ENCODE measurements at places on chromosomes 12 and 14. TPM values are rescaled to one million over a fixed set of nuclear protein-coding genes. Genes with fewer than 3 reads are reported as not detected.
A peak's percentile ranks its signal among the peaks of the same experiment; 100 is the strongest.

DHRS2 gene
- 10.0 TPM for total RNA-seq

GRCh38 chr12:15200641-15201040 is 20.6 kb downstream of the RERG start:
- no peaks in the 10 kb centered on the region for H3K36me3 ChIP-seq
- no peaks in the 10 kb centered on the region for H3K27me3 ChIP-seq
- H3K27ac ChIP-seq = no peak overlapping the region
- no peaks in the 10 kb centered on the region for H3K4me1 ChIP-seq
- DNase-seq = no peak

- H3K36me3 ChIP-seq = peaks cover 17% of the 10 kb centered on the region
- H3K27ac ChIP-seq = no peak overlapping the region
- H3K27me3 ChIP-seq = no peaks in the 10 kb centered on the region
- DNase-seq = no peak
- peaks cover 30% of the 10 kb centered on the region for H3K4me1 ChIP-seq
These were observed 15.8 kb downstream of the TEP1 start for GRCh38 chr14:20397511-20397910.

- no peaks in the 10 kb centered on the region for H3K27me3 ChIP-seq
- peaks cover 10% of the 10 kb centered on the region for H3K36me3 ChIP-seq
- H3K4me3 ChIP-seq = no peak overlapping the region
- H3K27ac ChIP-seq = no peak overlapping the region
- H3K4me1 ChIP-seq = peaks cover 10% of the 10 kb centered on the region
- peak; percentile 15 for DNase-seq
These were observed 26.8 kb downstream of the AMN1 start for GRCh38 chr12:31702047-31702446.

FAM186B gene
- 0.42 TPM for total RNA-seq

- DNase-seq = no peak
- no peak overlapping the region for H3K27ac ChIP-seq
- H3K4me1 ChIP-seq = no peaks in the 10 kb centered on the region
- H3K27me3 ChIP-seq = no peaks in the 10 kb centered on the region
- no peak overlapping the region for H3K4me3 ChIP-seq
These were observed 4.5 kb downstream of the GYS2 start for GRCh38 chr12:21600196-21600595.

RD3L gene
- not detected for total RNA-seq

DNA sequence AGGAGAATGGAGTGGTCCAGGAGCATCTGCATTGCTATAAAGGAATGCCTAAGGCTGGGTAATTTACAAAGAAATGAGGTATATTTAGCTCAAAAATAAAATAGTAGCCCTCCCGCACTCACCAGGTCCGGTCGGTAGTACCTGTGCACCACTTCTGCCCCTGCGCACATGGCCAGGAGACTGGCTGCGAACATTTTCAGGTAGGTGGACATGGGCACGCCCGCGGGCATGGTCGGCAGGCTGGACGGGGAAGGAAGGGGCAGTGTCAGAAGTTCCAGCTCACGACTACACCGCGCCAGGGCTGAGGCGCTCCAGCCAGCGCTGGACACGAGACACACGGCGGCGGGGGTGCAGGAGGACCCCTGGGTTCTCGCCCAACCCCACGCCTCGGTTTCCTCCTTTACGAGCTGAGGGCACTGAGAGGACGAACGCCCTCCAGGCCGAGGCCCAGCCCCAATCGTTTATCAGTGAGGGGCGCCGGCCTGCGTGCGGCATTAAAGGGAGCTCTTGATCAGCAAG is 9.1 kb upstream of the TDG start:
- peaks cover 21% of the 10 kb centered on the region for H3K4me1 ChIP-seq
- peaks cover 13% of the 10 kb centered on the region for H3K36me3 ChIP-seq
- no peaks in the 10 kb centered on the region for H3K27me3 ChIP-seq
- peak overlapping the region; percentile 84 for H3K4me3 ChIP-seq
- H3K27ac ChIP-seq = peak overlapping the region; percentile 90
- no peak for DNase-seq

DNA sequence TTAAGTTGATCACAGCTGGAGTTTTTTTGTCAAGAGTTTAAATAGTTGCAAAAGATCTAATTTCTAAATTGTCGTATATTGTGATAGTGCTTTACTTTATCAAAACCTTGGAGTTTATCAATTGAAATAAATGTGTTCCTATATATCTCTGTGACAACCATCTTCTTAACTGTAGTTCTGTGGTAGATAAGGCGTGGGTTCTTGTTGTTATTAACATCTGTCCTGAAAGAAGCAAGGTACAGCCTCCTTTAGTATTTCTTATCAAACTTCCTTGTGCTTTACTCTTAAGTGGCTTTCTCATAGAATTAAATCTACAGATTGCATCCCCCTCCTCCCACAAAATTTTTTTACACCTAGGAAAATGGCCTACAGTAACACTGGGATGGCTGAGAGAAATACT is 7.3 kb downstream of the SCYL2 start:
- DNase-seq = no peak
- H3K36me3 ChIP-seq = no peaks in the 10 kb centered on the region
- no peaks in the 10 kb centered on the region for H3K4me1 ChIP-seq
- no peak overlapping the region for H3K27ac ChIP-seq
- no peak overlapping the region for H3K4me3 ChIP-seq

PRB4 gene
- total RNA-seq = not detected

GRCh38 chr14:89185919-89186855 is 230.8 kb downstream of the FOXN3 start:
- no peak overlapping the region for H3K4me3 ChIP-seq
- peak; percentile 73 for DNase-seq
- H3K27ac ChIP-seq = no peak overlapping the region
- H3K27me3 ChIP-seq = no peaks in the 10 kb centered on the region

- H3K36me3 ChIP-seq = no peaks in the 10 kb centered on the region
- H3K4me1 ChIP-seq = no peaks in the 10 kb centered on the region
- no peaks in the 10 kb centered on the region for H3K27me3 ChIP-seq
- no peak for DNase-seq
- no peak overlapping the region for H3K27ac ChIP-seq
- no peak overlapping the region for H3K4me3 ChIP-seq
These were observed 522.0 kb upstream of the SEL1L start for GRCh38 chr14:82055515-82056115.

- no peak for DNase-seq
- H3K27me3 ChIP-seq = no peaks in the 10 kb centered on the region
- peaks cover 11% of the 10 kb centered on the region for H3K36me3 ChIP-seq
These were observed 2.2 kb downstream of the ANGEL1 start for GRCh38 chr14:76810525-76810924.

DNA sequence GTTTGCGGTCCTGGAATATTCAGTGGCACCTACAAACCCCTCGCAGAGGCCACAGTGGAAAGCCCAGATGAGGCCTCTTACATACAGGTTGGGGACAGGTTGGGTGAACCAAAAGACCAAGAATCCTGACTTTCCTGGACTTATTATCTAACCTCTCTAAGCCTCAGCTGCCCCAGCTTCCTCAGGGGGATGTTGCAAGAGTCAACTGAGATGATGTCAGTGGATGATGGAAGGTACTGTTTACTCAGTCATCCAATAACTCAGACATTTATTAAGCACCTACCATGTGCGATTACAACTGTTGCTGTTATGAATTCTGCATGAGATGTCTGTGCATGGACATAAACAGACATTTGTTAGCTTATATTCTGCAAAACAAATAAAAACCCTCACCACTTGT is 72.8 kb downstream of the RFX4 start:
- peaks cover 28% of the 10 kb centered on the region for H3K27me3 ChIP-seq
- no peak overlapping the region for H3K4me3 ChIP-seq
- no peak for DNase-seq

GRCh38 chr12:66863276-66863675 is 184.4 kb upstream of the GRIP1 start:
- H3K4me3 ChIP-seq = no peak overlapping the region
- DNase-seq = no peak
- peaks cover 20% of the 10 kb centered on the region for H3K27me3 ChIP-seq
- no peaks in the 10 kb centered on the region for H3K36me3 ChIP-seq
- H3K27ac ChIP-seq = no peak overlapping the region

DNA sequence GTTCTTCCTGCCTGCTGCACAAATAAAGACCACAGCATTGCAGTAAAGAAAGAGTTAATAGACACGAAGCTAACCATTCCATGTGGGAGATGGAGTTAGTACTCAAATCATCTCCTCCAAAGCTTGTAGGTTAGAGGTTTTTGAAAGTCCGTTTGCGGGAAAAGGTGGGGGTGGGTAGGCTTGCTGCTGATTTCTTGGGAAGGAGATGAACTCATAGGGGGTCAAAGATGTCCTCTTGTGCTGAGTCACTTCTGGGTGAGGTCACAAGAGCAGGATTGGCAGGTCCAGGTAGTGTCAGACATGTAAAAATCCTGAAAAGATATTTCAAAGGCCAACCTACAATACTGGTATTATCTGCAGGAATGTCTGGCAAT is 66.4 kb downstream of the PTHLH start:
- no peaks in the 10 kb centered on the region for H3K36me3 ChIP-seq
- H3K4me1 ChIP-seq = no peaks in the 10 kb centered on the region
- DNase-seq = no peak
- no peak overlapping the region for H3K27ac ChIP-seq
- H3K27me3 ChIP-seq = no peaks in the 10 kb centered on the region

SELPLG gene
- total RNA-seq = 1.2 TPM

DNA sequence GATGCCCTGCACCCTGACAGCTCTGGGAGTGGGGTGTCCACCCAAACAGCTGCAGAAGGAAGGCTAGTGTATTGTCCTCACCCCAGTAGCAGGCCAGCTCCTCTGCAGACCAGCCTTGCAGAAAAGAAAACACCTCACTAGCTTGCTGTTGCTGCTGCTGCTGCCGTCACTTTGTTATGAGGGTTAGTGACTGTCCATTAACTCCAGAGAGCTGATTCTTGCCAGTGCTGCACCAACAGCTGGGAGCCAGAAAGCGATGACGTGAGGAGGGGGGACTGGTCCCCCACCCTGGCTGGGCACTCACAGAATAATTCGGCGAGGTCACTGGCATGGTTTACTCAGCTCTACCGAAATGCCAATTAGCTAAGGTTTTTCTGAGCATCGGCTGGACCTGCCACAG is 2.8 kb downstream of the SYNDIG1L start:
- DNase-seq = no peak
- H3K4me3 ChIP-seq = no peak overlapping the region
- H3K27me3 ChIP-seq = peaks cover 64% of the 10 kb centered on the region

GRCh38 chr14:87613881-87614280 is 379.1 kb downstream of the GALC start:
- no peak overlapping the region for H3K4me3 ChIP-seq
- no peaks in the 10 kb centered on the region for H3K4me1 ChIP-seq
- H3K27ac ChIP-seq = no peak overlapping the region
- no peaks in the 10 kb centered on the region for H3K36me3 ChIP-seq

GRCh38 chr14:105062048-105062433 is 3.2 kb downstream of the GPR132 start:
- no peak overlapping the region for H3K4me3 ChIP-seq
- H3K27me3 ChIP-seq = no peaks in the 10 kb centered on the region
- DNase-seq = no peak
- H3K4me1 ChIP-seq = no peaks in the 10 kb centered on the region

DNA sequence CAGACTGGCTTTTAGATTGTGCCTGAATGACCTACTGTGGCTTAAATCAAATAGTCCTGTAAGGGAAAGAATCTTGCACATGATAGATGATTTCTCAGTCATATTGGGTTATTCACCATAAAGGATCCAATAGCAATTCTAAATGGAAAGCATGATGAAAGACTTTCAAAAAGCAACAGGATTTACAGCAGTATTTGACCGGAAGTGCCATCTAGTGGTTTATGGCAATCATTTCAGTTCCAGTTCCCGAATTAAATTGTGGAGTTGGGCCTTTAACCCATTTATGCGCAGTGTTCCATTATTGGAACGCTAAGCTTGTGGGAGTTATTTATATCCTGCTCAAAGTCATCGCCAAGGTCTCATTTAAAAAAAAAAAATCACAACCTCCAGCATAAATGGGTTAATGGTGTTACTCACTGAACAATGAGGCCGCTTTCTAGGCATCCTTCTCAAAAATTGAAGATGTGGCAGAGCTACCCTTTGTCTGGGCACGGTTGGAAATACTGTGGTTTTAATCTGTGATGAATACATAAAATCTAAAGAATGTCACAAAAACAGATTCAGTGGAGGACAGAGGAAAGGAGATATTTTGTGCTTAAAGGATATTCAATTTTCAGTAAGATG is 60.8 kb upstream of the REP15 start:
- H3K36me3 ChIP-seq = 0 out of 2 replicates have a peak, but pooled peaks cover 3% of the 10 kb centered on the region
- peak; percentile 44 for DNase-seq
- no peak overlapping the region for H3K4me3 ChIP-seq
- H3K27ac ChIP-seq = no peak overlapping the region
- H3K4me1 ChIP-seq = 0 out of 2 replicates have a peak, but pooled peaks cover 3% of the 10 kb centered on the region

- H3K36me3 ChIP-seq = no peaks in the 10 kb centered on the region
- H3K27ac ChIP-seq = no peak overlapping the region
- no peaks in the 10 kb centered on the region for H3K27me3 ChIP-seq
- H3K4me1 ChIP-seq = peaks cover 17% of the 10 kb centered on the region
These were observed 367.4 kb downstream of the BTG1 start for GRCh38 chr12:91778091-91778832.

SRRM4 gene
- total RNA-seq = 0.02 TPM

DNA sequence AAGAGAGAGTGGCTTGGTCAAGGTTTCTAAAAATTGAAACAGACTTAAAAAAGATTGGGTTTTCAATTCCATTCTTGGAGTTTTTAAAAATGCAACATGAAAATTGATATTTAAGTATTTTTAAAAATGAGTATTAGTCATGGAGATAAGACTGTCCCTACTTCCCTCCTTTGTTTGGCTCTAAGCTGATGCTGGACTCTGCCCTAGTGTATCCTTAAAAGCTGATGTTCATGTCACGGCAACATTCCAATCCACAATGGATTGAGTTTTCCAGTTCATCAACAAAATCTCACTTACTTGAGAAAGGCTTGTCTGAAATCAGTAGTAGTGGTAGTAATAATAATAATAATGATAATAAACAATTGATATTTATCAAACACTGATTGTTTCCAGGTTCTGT is 119.0 kb upstream of the SLC38A2 start:
- peak overlapping the region; percentile 73 for H3K27ac ChIP-seq
- H3K4me3 ChIP-seq = no peak overlapping the region
- no peak for DNase-seq
- no peaks in the 10 kb centered on the region for H3K27me3 ChIP-seq

MMP19 gene
- total RNA-seq = 2.3 TPM
